Glutamatergic neuron (in vitro differentiated cells): ENCODE measurements at places on chromosomes 4 and X.

DNA sequence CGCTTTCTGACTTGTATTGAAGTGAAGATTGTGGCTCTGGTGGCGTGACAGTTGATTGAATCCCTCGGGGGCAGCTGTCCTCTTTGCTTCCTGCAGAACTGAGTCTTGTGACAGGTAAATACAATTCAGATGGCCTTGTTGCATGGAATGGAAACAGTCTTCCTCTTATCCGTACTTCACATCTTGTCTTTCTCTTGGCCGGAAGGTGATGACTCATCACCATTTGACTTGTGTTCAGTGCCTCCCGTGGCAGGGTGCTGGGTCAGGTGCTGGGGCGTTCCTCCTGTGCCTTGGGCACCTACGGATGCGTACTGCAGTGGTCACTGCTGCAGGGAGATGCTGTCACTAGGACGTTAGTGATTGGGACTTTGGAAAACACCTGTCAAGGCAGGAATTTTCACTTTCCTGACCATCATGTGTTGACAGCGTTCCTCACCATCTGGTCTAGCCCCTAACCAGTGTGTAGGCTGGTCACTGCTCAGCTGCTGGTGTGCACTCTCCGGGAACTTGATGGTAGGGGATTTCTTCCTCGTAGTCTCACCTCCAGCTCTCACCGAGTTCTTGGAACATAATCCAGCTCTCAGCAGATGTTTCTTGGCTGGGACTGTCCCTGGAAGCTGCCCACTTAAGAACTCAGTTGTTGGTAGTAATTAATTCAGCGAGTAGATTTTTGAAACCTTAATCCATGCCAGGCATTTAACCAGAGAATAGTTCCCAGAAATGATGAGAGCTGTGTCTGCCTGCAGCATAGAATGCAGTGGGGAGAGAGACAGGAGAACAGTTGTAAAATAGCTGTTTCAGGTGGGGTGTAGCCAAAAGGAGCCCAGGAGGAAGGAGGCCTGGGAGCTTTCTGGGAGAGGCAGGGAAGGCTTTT is 7.2 kb downstream of the TBC1D14 start:
- no peak for DNase-seq

- DNase-seq: no peak
These were observed 51.0 kb upstream of the NHSL2 start for GRCh38 chrX:71859637-71860036.

- no peak for DNase-seq
These were observed 75.8 kb downstream of the MAGEB10 start for GRCh38 chrX:27883468-27884092.

- no peak for DNase-seq
These were observed 77.0 kb downstream of the GPC3 start for GRCh38 chrX:133908223-133908955.
